ENCODE measurements at places on chromosomes 4 and X.

DNA sequence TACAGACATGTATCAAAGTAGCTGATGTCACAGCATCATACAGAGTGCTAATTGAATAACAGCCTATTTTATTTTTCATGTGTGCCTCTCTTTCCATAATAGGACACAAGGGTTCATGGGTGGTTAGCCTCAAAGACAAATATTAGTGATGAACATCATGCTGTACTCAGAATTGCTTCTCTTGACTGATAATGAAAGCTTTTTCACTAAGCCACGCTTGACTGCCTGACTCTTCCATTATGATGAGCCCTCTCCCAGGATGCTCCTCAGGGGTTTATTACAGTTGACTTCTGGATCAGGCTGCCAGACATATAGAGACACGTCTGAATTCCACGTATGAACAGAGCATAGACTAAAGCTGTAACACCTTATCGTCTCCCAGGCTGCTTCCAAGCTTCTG lies 2757.5 kb downstream of the PCDH7 start:
- no peak for DNase-seq

DNA sequence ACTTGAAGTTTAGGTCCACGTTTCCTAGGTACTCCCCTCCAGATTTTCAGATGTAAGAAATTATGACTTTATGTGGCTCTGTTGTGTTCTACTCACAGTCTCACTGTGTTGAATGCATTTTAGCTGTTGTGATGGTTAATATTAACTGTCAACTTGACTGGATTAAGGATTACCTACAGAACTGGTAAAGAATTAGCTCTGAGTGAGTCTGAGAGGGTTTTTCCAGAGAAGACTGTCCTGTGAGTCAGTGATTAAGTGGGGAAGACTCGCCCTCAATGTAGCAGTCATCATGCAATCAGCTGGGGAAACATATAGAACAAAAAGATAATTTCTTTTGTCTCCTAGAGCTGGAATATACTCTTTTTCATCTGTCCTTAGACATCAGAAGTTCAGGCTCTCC lies 493.4 kb downstream of the ACTRT1 start:
- no peak for DNase-seq

GRCh38 chr4:87114245-87115062 lies 106.0 kb downstream of the KLHL8 start:
- DNase-seq: no peak

- no peak for DNase-seq
These were observed 194.0 kb downstream of the COX18 start for GRCh38 chr4:72875545-72875944.

- DNase-seq: peak; percentile 2
These were observed 112.2 kb upstream of the MAP3K15 start for GRCh38 chrX:19627533-19627932.

GRCh38 chrX:154419189-154419588 lies 7.8 kb downstream of the TAFAZZIN start:
- no peak for DNase-seq

DNA sequence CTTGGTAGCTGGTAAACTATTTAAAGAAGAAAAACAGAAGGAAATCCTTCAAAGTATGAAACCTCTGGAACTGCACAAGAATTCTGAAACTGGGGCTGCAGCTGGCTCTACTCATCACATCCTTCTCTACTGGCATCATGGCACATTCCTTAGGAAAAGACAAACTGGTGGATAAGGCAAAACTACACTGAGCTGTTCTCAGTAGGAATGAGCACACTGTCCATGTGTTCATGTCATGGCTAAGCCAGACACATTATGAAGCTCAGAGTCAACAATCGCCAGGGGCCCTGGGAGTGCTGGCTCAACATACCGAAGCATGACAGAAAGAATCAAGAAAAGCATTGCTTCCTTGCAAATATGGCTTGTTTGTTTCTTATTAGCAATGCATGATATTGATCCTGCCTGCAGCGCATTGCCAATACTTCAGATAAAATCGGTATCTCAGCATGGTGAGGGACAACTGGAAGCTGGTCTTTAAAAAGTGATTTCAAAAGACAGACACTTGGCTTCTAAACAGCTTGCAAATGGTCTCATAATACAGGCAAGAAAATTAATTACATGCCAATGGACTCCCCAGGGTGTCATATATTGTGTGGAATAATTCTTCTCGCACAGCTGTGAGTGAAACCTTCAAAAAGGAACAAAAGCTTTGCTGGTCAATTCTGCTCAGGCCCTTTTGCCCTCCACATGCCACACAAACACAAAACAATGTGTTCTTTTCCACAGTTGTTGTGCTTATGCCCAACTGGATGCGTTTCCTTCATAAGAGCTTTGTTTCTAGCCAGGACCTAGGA lies 300.2 kb upstream of the VCX start:
- no peak for DNase-seq

- DNase-seq: no peak
These were observed 587.3 kb downstream of the TMA16 start for GRCh38 chr4:164081801-164082200.

DNA sequence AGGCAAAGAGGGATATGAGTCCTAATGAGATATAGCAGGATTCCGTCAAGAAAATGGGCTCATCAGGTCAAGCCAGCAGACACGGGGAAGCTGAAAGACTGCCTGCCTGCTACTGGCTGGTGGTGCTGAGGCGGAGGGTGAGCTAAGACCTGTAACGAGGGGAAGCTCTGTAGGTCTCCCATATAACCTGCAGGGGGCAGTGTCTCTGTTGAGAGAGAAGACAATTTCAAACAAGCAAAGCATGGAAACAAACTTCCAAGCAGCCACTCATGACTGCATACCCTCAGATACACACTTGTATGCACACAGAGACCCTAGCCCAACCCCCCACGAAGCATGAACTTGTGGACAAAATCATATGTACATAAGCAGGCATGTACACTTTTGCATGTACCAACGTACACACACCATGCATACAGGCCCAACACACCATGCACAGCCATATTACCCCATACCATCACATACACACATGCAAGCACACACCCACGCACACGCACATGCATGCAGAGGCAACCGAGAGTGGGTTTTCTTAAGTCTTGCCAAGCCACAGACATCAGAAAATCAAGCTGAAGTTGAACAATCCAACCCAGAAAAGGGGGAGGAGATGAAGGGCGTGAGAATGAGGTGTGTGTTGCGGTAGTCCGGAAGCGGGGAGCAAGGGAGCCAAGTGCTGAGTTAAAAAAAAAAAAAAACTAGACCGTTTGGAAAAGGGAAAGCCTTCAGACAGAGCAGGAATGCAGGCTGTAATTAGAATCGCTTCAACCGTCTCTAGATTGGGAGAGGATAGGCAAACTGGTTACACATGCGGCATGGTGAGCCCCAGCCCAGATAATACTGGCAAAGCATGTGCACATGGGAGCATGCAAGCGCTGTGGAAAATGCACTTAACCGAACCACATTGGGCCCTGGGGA lies 71.0 kb downstream of the PJA1 start:
- peak; percentile 37 for DNase-seq

DNA sequence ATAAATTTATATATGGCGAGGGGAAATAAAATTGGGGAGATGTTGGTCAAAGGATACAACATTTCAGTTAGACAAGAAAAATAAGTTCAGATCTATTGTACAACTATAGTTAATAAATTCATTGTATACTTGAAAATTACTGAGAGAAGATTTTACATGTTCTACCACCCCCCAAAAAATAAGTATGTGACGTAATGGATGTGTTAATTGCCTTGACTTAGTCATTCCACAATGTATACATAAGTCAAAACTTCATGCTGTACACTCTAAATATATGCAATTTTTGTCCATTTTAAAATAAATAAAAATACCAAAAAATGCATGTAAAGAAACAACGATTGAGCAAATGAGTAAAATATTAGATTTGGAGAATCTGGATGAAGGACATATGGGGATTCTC lies 1.8 kb downstream of the USP11 start:
- no peak for DNase-seq

DNA sequence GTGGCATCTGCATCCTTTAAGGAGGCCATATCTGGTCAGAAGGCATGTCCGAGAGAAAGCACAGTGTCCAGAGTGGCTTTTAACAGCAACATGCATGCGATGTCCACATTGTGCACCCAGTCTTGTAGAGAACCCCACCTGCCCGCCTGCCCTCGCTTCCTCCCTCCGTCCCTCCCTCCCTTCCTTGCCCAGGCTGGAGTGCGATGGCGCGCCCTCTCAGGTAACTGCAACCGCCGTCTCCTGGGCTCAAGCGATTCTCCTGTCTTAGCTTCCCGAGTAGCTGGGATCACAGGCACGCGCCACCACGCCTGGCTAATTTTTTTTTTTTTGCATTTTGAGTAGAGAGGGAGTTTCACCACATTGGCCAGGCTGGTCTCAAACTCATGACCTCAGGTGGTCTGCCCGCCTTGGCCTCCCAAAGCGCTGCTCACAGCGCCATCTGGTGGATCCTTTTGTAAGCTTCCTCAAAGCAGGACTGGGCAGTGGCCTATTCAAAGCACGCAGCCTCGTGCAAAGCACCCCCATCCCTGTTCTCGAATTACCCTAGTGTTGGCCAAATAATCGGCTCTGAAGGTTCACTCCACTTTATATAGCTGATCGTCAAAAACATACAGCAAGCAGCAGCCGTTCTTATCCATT lies 15.0 kb downstream of the BRCC3 start:
- DNase-seq: peak; percentile 26

GRCh38 chr4:181756451-181757095 lies 486.6 kb upstream of the TENM3 start:
- DNase-seq: no peak

GRCh38 chrX:4193500-4194155 lies 480.2 kb upstream of the PRKX start:
- DNase-seq: no peak

DNA sequence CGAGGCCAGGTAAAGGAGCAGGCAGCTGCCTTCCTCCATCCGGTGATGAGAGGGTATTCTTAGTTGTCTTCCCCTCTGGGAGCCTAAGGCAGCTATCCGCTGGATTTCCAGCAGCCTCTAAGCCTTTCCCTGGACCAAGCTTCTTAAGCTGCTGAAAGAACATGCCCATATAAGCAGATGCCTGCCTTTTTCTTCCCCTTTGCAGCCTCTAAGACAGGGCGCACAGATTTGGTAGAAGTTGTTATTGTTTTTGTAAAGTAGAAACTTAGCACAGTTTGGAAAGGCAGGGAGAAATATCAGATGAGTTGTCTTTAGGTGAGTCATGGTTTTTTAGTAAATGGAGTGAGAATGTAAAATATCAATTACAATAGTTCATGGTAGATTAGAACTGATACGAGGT lies 210.8 kb downstream of the ARHGAP10 start:
- no peak for DNase-seq

DNA sequence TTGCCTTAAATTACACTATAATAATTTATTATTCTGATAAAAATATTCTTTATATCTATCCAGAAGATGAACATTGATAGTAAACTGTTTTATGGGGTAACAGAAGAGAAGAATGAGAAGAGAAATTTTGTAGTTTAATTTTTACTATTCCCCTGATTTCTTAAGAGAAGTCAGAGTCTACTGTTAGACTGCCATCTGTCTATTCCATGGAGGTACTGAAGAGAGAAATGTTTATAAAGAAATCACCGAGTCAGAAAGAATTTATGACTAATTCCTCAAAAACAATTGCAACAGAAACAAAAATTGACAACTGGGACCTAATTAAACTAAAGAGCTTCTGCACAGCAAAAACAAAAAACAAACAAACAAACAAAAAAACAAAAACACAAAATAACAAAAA lies 149.9 kb downstream of the FGF16 start:
- peak; percentile 2 for DNase-seq

- DNase-seq: no peak
These were observed 49.5 kb downstream of the GPM6A start for GRCh38 chr4:175762582-175762981.

DNA sequence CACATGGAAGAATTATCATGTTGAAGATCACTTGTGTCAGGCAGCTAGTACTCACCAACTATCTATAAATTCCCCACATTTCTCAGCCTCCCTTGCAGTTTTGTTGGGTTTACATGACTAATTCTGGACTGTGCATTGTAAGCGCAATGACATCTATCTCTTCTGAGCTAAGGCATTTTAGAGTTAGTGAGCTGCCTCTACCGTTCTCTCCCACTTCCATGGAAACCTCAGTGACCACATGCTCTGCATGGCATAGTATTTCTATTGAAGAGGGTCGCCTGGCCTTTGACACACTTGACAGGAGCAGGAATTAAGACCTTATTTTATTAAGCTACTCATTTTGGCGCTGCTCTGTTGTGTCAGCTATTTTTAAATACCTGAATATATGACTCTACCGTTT lies 67.5 kb upstream of the NPY2R start:
- no peak for DNase-seq

GRCh38 chrX:102784550-102784949 lies 64.0 kb downstream of the GPRASP3 start:
- no peak for DNase-seq

DNA sequence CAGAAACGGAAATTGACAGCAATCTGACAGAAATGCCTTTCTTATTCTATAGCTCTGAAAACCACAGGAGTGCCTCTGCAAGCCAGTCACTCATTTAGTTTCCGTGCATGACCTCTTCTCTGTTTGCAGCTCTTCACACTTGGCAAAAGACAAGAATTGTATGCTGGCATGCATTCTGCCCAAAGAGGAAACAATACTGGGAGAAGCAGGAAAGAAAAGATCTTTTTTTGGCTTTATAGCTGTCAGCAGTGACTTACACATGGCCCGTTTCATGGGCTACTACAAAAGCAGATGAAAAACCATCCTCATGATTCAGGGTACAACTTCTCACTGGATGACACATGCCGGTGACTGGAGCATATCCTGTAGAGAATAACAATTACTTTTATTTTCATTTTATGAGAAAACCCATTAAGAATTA lies 249.4 kb downstream of the ADAMTS3 start:
- DNase-seq: no peak

DNA sequence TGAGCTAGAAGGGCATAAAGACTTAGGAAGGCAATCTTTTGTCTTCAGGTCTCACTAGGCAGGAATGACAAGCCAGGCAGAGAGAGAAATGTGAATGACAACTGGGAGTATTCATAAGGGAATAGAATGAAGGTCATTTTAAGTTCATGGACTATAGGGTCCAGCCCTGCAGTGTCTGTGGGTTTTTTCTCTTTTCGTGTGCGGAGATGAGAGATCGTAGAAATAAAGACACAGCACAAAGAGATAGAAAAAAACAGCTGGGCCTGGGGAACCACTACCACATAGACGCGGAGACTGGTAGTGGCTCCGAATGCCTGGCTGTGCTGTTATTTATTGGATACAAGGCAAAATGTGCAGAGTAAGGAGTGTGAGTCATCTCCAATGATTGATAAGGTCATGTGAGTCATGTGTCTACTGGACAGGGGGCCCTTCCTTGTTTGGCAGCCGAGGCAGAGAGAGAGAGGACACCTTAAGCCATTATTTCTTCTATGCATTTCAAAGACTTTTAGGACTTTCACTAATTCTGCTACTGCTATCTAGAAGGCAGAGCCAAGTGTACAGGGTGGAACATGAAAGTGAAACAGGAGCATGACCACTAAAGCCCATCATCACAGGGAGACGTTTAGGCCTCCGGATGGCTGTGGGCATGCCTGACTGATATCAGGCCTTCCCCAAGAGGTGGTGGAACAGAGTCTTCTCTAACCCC lies 921.8 kb upstream of the PCDH10 start:
- DNase-seq: peak; percentile 7

GRCh38 chrX:108473979-108474378 lies 34.3 kb downstream of the COL4A5 start:
- no peak for DNase-seq
